ENCODE measurements at places on chromosomes 11 and 22. TPM values are rescaled to one million over a fixed set of nuclear protein-coding genes. Genes with fewer than 3 reads are reported as not detected.

The UPK3A gene
- not detected for total RNA-seq

The GGA1 gene
- 29.2 TPM for total RNA-seq

The MAPK8IP2 gene
- 0.20 TPM for total RNA-seq

The OTOG gene
- total RNA-seq, result not detected

The RASSF10 gene
- total RNA-seq, result 0.60 TPM

Measured in lung microvascular endothelial cell (primary cell).